Left lobe of liver (tissue), 2 donors: ENCODE measurements at places on chromosomes 12 and 14.
A peak's percentile ranks its signal among the peaks of the same experiment; 100 is the strongest.

- DNase-seq = no peak
Measured at GRCh38 chr12:125276567-125276966, 211.3 kb downstream of the AACS start.

DNA sequence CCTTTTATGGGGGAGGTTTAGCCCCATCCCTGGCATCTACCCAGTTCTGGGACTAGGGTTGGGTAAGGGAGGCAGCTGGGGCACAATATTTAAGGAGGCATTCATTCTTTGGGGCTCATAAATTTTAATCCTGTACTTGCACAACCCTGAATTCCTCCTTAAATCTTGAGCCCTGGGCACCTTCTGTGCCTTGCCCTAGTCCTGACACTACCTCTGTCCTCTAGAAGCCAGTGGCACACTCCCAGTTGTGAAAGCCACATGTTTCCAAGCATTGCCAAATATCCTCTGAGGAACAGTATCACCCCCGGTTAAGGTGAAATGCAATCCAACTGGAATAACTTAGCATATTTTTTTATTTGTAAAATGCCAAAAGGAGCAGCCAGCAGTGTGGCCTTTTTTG lies 36.6 kb downstream of the SLC16A7 start:
- no peak for DNase-seq

- DNase-seq = no peak
Measured at GRCh38 chr12:2364631-2365051, 311.9 kb downstream of the CACNA1C start.

GRCh38 chr12:2944401-2945047 lies 14.7 kb upstream of the TEAD4 start:
- DNase-seq = no peak

- DNase-seq = no peak
Measured at GRCh38 chr14:39957290-39957689, 525.1 kb upstream of the FBXO33 start.

DNA sequence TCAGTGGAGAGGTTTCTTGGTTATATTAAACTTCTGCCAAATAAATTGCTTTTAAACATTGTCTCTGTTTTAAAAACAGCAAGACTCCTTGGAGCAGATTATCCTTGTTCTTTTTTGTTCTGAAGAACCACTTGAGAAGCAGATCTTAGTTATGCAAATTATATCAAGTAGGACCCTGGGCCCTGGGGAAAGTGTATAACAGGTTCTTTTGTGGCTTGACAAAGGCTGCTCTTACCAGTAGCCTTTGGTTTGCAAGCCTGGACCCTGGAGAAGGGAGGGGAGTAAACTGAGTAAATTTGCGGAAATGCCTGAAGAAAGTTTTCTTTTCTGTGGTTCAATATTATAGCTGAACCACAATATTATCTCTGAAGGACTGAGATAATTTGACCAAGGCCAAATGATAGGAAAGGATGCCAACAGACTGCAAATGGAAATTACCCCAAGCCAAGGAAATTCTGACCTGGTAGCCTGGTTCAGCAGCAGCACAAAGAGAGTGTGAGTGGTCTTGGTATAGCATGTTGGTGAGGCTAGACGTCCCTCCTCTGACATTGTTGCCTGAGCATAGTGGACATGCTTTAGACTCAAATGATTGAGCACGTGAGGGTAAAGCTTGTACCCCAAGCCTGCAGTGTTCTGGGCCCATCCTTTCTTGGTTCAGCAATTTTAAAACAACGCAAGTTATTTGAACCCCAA lies 30.4 kb upstream of the SIX1 start:
- DNase-seq = no peak

DNA sequence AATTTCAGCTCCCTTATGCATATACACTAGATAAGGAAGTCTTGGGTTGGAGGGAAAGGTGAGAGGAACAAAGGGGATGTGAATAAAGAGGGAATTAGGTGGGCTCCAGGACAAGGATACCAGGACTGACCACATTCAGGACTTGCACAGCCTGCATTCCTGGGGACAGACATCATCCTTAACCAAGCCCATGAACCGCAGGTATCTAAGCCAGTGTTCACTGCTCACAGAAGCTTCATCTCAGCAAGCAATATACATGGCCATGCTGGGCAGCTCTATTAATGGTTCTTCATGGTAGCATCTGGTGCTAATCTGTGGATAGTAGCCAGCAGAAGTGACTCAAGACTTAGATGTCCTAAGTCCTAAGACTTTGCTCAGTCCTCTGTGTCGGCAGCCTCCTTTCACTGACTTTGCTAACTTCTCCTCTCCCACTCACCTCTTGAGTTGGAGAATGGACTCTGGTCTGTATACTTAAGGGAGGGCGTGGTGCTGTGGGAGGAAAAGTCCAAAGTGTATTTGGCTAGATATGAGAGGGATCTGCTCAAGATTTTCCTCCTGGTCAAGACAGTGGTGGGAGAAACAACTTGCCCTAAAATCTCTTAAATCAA lies 136.1 kb downstream of the ASCL1 start:
- DNase-seq = peak; percentile 48

GRCh38 chr12:117593815-117594400 lies 232.5 kb upstream of the NOS1 start:
- no peak for DNase-seq

GRCh38 chr12:131390412-131391334 lies 320.2 kb upstream of the SFSWAP start:
- no peak for DNase-seq

GRCh38 chr12:5506295-5506694 lies 74.4 kb downstream of the NTF3 start:
- DNase-seq = no peak

DNA sequence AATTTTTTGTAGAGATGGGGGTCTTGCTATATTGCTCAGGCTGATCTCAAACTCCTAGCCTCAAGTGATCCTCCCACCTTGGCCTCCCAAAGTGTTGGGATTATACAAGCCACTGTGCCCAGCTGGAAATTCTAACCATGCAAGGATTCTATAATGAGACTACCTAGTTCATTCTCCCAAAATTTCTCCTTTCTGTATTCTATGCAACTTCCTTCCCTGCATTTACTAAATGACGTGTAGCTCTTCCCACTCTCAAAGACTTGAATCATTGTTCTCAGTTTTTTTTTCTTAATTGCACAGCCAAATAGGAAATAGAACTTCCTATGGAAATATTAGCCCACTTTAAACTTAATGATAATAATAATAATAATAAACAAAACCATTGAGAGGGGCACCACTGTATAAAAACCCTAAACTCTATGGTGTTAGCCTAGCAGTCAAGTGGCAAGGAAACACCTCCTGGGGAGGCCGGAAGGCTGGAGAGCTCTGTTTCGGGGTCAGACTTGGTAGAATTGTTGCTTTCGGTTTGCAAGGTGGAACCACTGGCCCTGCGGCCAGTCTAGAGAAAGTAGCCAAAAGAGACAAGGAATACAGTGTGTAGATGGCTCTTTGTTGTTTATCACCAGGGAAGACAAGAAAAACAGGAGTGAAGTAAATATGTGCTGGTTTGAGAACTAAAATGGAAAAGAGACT lies 40.0 kb upstream of the TESC start:
- no peak for DNase-seq

GRCh38 chr12:27907766-27908165 lies 64.8 kb downstream of the PTHLH start:
- no peak for DNase-seq

DNA sequence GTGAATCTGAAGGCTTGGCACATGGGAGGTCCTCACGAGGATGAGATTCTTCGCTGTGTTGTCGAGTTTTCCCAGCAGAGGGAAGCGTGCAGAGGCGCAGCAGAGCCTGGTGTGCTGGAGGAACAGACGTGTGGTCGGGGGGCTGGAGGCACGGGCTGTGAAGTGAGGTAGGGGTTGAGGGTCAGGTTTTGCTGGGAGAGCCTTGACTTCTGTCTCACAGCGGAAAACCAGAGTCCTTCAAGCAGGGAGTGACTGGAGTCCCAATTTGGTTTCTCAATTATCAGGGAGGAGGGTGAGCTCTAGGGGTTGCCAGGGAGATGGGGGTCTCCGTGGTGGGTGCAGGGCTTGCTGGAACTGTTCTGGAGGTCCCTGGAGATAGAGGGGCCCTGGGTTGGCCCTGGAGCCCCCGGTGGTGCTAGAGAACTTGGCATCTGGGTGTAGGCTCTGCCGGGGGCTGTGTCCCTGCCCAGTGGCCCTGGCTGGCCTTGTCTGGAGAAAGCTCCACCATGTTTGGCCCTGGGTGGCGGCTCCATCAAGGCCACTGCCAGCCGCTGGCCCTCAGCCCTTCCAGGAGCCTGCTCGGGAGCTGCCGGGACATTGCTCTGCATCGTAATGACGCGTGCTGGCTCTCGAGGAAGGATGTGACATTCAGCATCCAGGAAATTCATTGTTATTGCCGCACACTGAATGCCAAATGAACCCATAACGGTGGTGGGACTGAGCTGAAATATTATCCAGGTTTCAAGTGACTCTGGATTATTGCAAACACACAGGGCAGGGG lies 215.7 kb downstream of the KIF26A start:
- DNase-seq = no peak

DNA sequence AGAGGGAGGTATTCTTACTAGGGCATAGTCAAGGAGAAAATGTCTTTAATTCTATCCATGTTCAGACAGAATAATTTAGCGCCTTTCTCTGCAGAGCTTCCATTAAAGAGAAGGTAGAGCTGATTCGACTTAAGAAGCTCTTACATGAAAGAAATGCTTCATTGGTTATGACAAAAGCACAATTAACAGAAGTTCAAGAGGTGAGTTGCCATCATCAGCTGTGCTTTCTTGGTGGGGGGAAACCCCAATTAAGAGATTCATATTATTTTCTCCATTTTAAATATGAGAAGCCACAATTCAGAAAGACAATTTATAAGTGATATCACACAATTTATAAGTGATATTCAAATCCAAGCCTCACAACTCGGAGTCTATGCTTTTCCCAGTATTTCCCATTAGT lies 27.8 kb downstream of the RPGRIP1 start:
- DNase-seq = no peak

GRCh38 chr14:74242780-74243042 lies 3.5 kb downstream of the VSX2 start:
- no peak for DNase-seq

DNA sequence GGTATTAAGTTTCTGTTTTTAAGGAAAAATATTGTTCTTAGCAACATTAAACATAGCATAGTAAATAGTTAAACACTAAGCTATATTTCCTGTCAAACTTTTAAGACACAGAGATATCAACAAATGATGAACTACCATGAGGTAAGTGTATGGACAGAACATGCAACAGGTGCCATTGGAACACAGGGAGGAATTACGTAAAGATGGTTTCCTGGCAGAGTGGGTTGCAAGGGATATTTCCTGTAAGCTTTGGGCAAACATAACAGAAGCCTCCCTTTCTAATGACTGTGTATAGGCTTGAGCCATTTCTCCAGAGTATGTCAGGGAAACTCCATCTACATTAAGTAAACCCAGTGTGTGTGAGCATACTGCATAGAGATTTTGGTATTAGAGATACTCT lies 31.7 kb upstream of the HELB start:
- DNase-seq = no peak

GRCh38 chr12:12559719-12560296 lies 2.9 kb downstream of the DUSP16 start:
- DNase-seq = no peak

GRCh38 chr14:52879958-52880357 lies 70.9 kb downstream of the FERMT2 start:
- no peak for DNase-seq

GRCh38 chr12:130506844-130507243 lies 169.2 kb downstream of the PIWIL1 start:
- no peak for DNase-seq

DNA sequence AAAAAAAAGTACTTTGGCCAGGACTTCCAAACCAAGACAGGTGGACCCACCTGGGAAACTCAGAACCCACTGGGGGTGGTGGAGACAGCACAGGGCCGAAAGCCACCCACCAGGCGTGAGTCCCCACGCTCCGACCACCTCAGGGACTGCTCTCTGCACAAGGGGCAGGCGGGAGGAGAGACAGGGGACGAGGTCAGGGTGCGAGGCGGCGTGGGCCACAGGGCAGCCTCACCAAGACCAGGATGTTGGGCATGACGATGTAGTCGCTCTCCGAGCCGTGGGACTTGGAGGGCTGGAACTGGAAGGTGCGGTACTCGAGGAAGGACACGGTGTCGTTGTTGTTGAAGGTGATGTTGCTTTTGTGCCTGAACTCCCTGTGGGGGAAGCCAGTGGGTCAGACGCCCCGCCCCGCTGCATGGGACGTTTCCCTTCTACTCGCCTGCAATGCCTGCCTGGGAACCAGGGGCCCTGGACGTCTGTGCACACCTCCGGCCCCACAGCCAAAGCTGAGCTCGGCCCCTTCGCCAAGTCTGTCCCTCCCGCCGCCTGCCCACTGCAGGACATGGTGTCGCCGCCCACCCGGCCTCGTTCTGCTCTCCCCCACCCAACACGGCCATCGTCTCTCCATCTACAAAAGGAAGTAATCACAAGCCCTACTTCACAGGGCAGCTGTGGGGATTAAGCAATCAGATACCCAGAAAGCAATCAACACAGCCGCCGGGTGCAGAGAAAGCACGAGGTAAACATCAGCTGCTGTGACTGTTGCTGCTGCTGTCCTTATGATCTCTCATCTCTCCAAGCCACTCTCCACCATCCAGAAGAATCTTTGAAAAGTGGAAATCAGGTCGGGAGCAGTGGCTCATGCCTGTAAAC lies 48.7 kb downstream of the SCARB1 start:
- no peak for DNase-seq

GRCh38 chr14:75063013-75063412 lies 811 bp downstream of the ACYP1 start:
- no peak for DNase-seq

DNA sequence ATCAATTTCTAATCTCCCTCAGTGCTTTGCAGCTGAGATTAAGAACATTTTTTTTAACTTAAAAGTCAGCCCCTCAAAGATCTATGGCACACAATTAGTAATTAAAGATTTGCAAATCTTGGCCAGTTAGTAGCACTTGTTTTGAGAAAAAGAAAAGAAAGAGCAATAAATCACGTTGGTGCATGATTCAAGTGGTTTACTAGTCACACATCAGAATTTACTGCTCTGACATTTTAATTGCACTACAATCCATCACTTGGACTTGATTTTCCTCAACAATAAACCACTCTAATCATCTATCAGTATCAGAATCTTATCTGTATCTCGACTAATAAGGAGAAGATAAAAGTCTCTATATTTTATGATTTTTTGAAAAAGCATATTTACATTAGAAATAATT lies 154.3 kb downstream of the HELB start:
- no peak for DNase-seq

GRCh38 chr14:55533960-55534359 lies 46.0 kb upstream of the KTN1 start:
- no peak for DNase-seq

- DNase-seq = peak; percentile 95
Measured at GRCh38 chr12:53046655-53047220, 3.1 kb upstream of the TNS2 start.

- DNase-seq = peak; percentile 59
Measured at GRCh38 chr12:49188201-49188915, 522 bp downstream of the TUBA1A start.

DNA sequence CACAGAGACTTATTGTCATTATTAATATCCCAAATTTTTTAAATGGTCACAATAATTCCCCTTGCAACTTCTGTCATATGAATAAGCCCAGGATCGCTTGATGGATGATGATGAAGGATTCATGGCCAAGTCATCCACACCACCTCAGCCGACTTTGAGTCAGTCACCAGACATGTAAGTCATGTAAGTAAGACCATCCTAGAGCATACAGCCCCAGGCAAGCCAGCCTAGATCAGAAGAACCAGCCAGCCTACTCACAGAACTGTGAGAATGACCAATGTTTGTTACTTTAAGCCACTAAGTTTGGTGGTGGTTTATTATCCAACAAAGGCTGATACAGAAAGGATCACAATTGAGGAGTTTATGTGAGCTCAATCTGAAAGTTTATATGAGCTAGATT lies 341.8 kb downstream of the NRXN3 start:
- DNase-seq = no peak
